ENCODE measurements at places on chromosomes 1 and 21.

DNA sequence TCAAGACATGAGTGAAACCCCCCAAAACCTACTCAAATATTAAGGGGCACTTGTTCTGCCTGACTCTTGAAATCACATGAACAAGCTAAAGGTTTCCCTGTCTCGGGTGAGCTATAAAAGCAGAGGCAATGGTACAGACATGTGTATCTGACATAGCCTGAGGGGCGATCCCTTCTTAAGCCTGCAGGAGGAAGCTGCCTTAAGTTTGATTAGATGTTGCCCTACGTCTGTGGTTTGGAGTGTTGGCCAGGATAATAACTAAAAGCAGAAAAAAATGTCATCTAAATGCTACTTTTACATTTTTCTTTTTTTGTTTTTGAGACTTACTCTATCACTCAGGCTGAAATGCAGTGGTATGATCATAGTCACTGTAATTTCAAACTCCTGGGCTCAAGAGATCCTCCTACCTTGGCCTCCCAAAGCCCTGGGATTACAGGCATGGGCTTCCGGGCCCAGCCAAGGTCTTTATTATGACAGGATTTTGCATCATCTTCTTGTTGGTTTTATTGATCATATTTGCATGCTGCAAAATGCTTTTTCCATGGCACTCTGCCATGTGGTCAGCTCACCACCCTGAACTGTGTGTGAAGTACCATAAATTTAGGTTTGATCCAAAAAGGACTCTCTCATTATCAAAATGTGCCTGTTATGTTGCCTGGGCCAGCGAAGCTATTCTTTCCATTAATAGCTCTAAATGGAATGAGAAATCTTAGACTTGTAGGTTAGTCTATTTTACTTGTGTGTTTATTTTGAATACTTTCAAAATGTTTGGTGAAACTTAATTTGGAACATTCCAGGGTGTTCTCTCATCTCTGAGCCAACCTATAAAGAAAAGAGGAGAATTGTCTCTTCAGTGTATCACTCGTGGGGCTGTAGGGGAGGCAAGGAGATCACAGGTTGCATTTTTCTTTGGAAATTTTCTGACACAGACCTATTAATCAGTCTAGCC, 15.0 kb upstream of the HMGN1 start:
- no peak for DNase-seq

DNA sequence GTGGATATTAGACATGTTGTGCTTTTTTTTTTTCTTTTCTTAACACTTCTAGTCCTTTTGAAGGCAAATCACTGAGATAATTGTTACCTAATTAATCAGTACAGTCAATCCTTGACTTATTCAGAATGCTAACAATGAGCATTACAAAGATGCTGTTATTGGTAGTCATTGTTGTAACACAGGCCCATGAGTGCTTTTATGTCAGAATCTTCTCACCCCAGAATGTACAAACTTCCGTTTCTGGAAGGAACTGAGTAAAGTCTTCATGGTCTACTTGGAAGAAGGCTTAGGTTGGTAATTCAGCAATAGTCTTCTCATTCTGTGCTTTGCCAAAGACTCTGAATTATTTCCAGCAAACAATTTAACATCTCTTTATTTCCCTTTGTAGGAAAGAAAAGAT, 3.1 kb downstream of the KCNK1 start:
- no peak for DNase-seq

GRCh38 chr1:160375788-160376524, 9.1 kb downstream of the NHLH1 start:
- no peak for DNase-seq

- no peak for DNase-seq
Observed at GRCh38 chr1:170261669-170262068, 115.9 kb downstream of the NTMT2 start.

- DNase-seq = no peak
Observed at GRCh38 chr1:171935664-171936063, 94.4 kb downstream of the DNM3 start.

DNA sequence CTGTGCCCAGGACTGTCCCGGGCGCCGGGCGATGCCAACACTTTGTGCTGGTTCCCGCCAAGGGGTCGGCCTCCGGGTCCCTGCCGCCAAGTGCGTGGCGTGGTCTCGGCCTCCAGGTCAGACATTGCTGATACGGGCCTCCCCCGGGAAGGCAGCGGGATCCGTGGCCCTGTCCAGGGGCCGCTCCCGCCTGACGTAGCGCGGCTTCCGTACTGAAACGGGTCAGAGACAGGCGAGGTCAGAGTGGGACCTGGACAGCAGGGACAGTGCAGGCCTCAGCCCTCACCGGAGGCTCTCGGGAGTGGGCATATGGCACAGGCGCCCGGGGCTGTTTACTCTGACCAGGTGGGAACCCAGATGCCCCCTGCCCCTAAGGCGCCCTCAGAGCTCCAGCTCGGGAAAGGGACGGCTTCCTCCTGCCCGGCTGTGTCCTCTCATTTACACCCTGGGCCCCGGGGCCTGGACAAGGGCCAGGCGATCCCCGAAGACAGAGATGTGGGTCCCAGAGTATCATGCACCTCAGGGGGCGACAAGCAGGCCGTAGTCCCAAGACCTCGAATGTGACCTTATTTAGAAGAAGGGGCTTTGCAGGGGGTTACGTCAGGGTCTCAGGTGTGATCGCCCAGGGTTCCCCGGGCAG, 8.8 kb upstream of the RNF223 start:
- no peak for DNase-seq

- no peak for DNase-seq
Observed at GRCh38 chr1:193109619-193110018, 4.4 kb upstream of the GLRX2 start.

DNA sequence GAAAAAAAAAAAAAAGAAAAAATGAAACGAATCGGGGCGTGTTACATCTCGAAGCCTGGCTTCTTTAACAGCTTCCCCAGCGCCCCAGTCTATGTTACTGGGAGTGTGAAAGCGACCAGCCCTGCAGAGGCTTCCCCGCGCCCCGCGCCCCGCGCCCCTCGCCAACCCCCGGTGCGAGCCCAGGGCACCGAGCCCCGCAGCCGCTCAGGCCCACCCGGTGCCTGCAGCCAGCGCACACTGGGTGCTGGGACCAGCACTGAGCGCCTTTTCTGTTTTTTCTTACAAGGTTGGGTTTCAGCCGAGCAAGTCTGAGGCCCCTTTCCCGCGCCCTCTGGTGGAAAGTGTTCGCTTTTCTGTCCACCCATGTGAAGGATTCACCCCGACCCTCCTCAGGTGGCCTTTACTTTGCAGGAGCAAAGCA, 42.1 kb upstream of the ZNF496 start:
- peak; percentile 30 for DNase-seq

- no peak for DNase-seq
Observed at GRCh38 chr1:221717485-221717853, 24.4 kb downstream of the DUSP10 start.

DNA sequence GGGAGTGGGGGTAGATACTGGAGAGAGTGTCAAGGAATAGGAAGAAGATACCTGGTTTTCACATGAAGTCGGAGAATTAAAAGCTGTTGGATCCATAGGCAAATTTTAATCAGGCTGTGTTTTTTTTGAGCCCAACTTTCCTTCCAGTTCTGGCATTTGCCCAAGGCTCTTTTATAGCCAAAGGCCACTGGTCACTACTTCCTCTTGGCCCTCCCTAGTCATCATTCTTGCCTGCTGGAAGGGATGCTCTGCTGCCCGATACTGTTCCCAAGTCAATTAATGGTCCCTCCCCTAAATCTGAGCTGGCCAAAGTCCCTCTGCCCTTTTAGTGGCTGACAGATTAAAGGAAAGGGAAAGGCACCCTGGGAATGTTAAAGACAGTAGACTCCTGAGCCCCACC, 102.8 kb upstream of the ZNF648 start:
- DNase-seq = no peak

GRCh38 chr1:201396861-201397464, 2.2 kb downstream of the LAD1 start:
- no peak for DNase-seq

DNA sequence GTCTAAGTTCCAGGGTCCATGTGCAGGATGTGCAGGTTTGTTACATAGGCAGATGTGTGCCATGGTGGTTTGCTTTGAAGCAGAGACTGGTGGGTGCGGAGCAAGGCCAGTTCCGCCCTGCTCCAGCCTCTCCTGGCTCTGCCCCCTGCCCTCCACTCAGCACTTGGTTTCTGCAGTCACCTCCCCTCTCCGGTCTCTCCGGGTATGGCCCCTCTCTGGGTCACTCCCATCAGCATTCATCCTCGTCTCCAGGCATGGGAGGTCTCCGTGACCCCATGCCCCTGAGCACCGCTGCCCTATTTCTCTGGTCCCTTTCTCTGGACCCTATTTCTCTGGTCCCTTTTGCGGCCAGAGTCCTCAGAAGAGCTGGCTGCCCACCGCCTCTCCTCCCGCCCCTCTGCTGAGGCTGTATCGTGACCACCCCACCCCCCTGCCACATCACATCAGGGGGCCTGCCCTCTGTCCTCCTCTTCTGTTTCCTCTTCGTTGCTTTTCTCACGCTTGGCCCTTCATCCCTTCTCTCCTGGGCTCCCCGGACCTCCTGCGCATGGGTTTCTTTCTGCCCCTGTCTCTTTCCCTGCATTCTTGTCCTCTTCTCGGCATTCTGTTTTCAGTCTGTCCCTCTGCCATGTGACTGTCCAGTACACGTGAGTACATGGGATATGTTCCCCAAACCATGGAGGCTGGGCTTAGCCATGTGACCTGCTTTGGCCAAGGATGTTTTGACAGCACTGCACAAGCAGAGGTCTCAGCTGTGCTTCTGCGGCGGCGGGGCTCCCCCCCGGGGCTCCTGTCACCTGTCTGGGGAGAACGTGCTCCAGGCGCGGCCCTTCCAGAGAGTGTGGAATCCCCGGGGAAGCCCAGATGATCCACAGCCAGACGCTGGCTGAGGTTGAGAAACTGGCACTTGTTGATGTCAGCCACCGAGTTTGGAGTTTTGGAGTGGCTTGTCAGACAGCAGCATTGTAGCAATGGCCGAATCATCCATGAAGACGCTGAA, 54.4 kb upstream of the C1orf174 start:
- no peak for DNase-seq

GRCh38 chr1:178358456-178358855, 138.3 kb downstream of the CLEC20A start:
- no peak for DNase-seq

DNA sequence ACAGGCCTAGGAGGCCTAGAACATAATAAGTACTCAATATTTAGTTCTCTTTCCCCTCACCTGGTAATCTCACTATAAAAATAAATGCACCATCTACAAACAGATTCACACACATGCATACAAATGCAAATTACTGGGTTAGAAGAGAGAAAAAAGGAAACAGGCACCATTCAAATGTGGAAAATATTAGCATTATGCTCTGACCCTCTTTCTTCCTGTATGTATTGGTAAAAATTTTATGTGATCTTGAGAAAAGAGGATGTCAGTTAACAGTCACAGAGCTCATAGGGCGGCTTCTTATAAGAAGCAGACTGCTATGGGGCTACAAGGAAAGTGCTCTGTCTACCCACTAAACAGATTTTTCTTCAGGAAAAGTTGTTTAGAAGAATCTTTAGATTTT, 565.4 kb downstream of the LMO4 start:
- DNase-seq = no peak

GRCh38 chr21:45548711-45549491, 6.7 kb upstream of the SLC19A1 start:
- DNase-seq = no peak

DNA sequence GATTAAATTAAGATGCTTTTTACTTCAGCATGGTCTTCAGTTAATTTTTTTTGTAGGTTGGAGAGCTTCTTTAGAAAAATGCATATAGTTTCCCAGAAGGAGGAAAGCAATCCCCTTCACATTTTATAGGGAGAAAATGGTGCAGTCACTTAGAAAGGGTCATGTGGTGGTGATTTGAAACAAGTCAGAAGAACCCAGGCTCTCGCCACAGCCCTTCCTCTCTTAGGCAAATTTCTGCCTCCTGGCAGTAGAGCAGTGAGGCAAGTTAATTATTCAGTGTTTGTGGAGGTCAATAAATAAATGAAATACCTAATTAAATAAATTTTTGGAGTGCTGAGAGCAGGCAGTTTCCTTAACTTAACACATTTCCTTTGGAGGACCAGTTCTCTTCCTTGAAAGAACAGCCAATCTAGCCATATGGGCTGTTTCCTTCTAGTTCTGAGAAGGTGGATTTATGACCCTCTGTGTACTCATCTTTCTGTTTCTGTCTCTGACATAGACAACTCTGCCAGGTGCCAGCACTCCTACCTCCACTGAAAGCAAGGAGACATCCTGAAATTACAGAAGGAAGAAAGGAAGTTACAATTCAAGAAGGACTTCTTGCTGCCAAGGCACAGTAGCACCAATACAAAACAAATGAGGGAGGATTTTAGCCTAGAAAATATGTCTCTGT, 19.0 kb upstream of the POGZ start:
- DNase-seq = no peak

- DNase-seq = no peak
Observed at GRCh38 chr1:194223596-194223995, 1037.2 kb upstream of the B3GALT2 start.

GRCh38 chr21:28587748-28588147, 404.9 kb downstream of the LTN1 start:
- DNase-seq = no peak

DNA sequence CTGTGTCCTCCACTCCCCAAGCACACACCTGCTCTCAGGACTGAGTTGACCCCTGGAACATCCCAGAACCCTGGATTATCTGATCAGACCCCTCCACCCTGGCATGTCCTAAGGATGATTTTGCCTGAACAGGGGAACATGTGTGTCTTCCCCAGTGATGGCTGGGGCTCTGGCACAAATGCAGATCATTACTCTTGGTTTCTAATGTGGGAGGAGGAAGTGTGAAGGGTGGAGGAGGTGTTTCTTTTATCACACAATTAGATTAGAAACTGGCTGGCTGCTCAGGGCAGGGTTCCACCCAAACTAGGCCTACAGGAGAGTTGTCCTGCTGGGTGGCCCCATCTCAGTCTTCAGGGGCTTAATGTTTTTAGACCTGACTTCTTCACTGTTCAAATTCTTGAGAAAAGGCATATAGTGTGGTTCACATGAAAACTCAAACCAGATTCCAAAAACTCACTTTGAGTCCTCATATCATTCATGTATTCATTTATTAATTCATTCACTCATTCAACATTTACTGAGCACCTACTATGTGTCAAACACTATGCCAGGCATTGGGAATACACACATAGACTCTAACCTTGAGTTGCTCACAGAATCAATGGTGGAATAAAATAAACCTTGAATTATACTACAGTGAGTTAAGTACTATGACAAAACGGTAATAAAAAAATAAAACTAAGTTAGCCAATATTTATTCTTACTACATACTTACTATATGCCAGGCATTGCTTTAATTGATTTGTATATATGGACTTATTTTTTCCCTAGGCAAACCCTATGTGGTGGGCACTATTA, 221.8 kb upstream of the JUN start:
- no peak for DNase-seq

DNA sequence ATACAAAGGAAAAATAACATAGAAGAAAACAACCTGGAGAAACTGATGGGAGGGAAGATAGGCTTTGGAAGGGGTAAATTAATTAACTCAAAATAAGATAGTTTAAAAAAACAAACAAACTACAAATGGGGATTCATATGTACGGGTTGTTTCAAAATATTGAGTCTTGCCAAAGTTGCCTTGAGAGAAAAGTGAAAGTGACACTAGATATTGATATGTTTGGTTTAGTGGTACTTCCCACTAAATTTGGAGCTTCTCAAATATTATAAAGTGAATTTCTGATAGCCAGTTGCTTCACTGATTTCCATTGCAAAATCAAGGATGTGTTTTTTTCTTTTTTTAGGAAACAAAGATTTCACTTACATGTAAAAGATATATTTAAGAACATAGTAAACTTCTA, 149.5 kb upstream of the RUNX1 start:
- DNase-seq = no peak

All from stimulated activated CD8-positive, alpha-beta memory T cell treated with anti-CD3 and anti-CD28 coated beads, Interleukin-7, amount 100 ng/mL, for 24 hours (primary cell).